ENCODE measurements at places on chromosomes 11 and 22. TPM values are rescaled to one million over a fixed set of nuclear protein-coding genes. Genes with fewer than 3 reads are reported as not detected.

The CNGA4 gene
- not detected for total RNA-seq

The RIMBP3B gene
- not detected for total RNA-seq

The TXNRD2 gene
- 23.7 TPM for total RNA-seq

- H3K4me3 ChIP-seq, result no peak overlapping the region
- no peak for DNase-seq
- H3K27ac ChIP-seq, result peak overlapping the region; percentile 89
- no peaks in the 10 kb centered on the region for H3K27me3 ChIP-seq
- H3K36me3 ChIP-seq, result no peaks in the 10 kb centered on the region
- H3K4me1 ChIP-seq, result peaks cover 44% of the 10 kb centered on the region
Measured at GRCh38 chr22:31045900-31046538, 35.1 kb upstream of the SMTN start.

GRCh38 chr11:358129-358800, 11.0 kb upstream of the B4GALNT4 start:
- peaks cover 39% of the 10 kb centered on the region for H3K4me1 ChIP-seq
- DNase-seq, result no peak
- no peak overlapping the region for H3K4me3 ChIP-seq
- H3K27ac ChIP-seq, result no peak overlapping the region
- H3K27me3 ChIP-seq, result no peaks in the 10 kb centered on the region

DNA sequence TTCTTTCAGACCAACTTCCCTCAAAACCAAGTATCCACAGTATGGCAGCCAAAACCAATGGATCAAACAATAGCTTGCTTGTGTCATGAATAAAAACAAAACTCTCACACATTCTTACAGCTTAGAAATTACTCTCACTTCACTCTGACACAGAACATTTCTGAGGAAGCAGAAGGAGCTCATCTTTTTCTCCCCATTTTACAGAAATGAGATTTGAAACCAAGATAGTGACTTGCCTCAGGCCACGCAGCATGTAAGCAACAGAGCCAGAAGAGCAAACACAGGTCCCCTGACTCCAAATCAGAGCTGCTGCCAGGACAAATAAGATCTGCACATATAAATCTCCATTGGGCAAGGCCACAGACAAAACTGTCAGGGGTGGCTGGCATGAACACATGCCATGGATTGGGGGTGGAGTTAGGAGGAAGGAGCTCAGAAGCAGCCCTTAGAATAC, 64.8 kb downstream of the RAB30 start:
- H3K4me3 ChIP-seq, result no peak overlapping the region
- H3K4me1 ChIP-seq, result peaks cover 30% of the 10 kb centered on the region
- no peaks in the 10 kb centered on the region for H3K36me3 ChIP-seq

GRCh38 chr11:46240371-46240770, 37.1 kb upstream of the CREB3L1 start:
- H3K4me1 ChIP-seq, result peaks cover 33% of the 10 kb centered on the region
- peak overlapping the region; percentile 87 for H3K27ac ChIP-seq
- H3K4me3 ChIP-seq, result no peak overlapping the region
- H3K27me3 ChIP-seq, result no peaks in the 10 kb centered on the region

DNA sequence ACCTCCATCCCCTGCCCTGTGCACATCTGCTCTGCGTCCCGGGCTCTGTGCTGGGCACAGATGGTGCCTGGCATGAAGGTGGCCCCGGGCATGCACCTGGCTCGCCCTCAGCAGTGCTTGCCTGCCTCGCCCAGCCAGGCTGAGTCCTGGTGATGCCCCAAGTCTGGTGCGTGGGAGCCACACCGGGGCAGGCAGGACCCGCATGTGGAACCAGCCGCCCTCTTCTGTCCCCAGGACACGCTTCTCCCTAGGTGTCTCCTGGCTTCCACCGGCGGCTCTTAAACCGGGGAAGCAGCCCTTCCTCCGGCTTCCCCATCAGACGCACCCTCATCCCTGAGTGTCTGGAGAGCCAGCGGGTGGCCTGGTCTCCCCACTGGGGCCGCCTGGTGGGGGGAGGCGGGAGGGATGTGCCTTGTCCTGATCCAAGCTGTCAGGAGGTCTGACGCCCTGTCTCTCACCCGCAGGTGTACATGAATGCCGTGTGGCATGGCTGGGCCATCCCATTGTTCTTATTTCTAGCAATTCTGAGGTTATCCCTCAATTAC, 45.0 kb downstream of the GRAMD4 start:
- no peak overlapping the region for H3K4me3 ChIP-seq
- no peak for DNase-seq
- H3K27ac ChIP-seq, result no peak overlapping the region
- H3K27me3 ChIP-seq, result no peaks in the 10 kb centered on the region

GRCh38 chr11:66904055-66904454, 47.2 kb downstream of the LRFN4 start:
- no peaks in the 10 kb centered on the region for H3K27me3 ChIP-seq
- H3K27ac ChIP-seq, result no peak overlapping the region
- no peak for DNase-seq
- no peaks in the 10 kb centered on the region for H3K36me3 ChIP-seq

DNA sequence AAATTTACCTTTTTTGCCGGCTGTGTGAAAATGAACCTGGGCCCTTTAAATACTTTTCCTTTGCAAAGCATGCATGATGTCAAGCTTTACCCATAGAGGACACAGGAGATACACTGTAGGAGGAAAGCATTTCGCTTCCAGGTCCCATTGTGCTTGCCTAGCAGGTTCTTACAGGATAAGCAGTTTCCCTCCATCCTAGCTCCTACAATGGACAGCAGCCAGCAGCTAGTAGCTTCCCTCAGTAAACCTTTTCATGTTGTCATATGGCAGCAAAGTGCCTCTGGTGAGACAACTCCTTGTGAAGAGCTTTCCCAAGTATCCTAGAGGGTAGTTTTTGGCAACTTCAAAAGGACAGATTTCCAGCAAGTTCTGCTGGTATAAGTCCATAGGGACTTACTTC, 78.4 kb downstream of the RBFOX2 start:
- peaks cover 19% of the 10 kb centered on the region for H3K4me1 ChIP-seq
- no peak for DNase-seq
- H3K4me3 ChIP-seq, result no peak overlapping the region
- no peaks in the 10 kb centered on the region for H3K27me3 ChIP-seq
- H3K27ac ChIP-seq, result no peak overlapping the region
- H3K36me3 ChIP-seq, result no peaks in the 10 kb centered on the region

DNA sequence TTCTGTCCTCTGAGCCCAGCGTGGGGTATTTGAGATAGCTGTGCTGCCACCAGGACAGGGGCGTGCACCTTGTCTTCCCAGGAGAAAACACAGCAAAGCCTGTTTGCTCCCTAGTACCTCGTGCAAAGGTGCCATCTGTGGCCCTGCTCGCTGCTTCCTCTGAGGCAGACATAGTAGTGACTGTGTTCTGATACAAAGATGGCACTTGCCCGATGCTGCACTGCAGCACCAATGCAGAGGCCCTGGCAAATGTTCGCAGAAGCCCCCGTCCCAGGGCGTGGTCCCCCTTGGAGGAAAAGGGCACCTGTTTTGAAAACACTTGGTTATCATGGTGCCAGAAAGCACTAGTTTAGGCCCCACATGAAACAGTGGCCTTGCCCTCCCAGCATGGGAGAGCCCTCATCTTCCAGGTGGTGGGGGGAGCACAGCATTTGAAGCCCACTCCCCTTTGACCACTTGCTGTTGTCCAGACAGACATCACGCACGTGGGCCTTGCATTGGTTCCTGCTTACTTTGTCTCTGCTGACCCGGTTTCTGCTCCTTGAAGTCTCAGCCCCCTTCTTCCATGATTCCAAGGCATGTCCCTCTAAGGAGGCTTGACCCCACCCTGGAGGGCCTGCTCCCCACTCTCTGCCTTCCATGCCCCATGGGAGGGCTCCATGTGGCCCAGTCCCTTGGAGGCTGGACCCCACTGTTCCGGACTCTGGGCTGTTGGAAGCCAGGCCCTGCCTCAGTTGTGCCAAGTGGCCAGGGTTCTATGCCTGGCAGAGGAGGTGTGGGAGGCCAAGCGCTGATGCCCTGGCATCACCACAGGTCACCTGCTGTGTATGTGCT, 109.4 kb downstream of the KCNQ1OT1 start:
- no peaks in the 10 kb centered on the region for H3K4me1 ChIP-seq
- no peak overlapping the region for H3K4me3 ChIP-seq
- H3K27ac ChIP-seq, result no peak overlapping the region
- no peaks in the 10 kb centered on the region for H3K36me3 ChIP-seq
- no peaks in the 10 kb centered on the region for H3K27me3 ChIP-seq

- H3K4me3 ChIP-seq, result no peak overlapping the region
- H3K36me3 ChIP-seq, result peaks cover 22% of the 10 kb centered on the region
- no peak for DNase-seq
- H3K27ac ChIP-seq, result no peak overlapping the region
- H3K4me1 ChIP-seq, result no peaks in the 10 kb centered on the region
- H3K27me3 ChIP-seq, result no peaks in the 10 kb centered on the region
Measured at GRCh38 chr11:46302866-46303265, 25.4 kb downstream of the CREB3L1 start.

The CCDC15 gene
- 0.50 TPM for total RNA-seq

- no peaks in the 10 kb centered on the region for H3K36me3 ChIP-seq
- peak; percentile 96 for DNase-seq
- no peak overlapping the region for H3K4me3 ChIP-seq
- H3K4me1 ChIP-seq, result peaks cover 43% of the 10 kb centered on the region
- no peaks in the 10 kb centered on the region for H3K27me3 ChIP-seq
Measured at GRCh38 chr22:45548991-45549761, 46.5 kb downstream of the FBLN1 start.

The L3MBTL2 gene
- 21.2 TPM for total RNA-seq

The KCTD14 gene
- 2.6 TPM for total RNA-seq

Data from esophagus muscularis mucosa (tissue), 4 donors.